ENCODE measurements at places on chromosomes 2 and 18. TPM values are rescaled to one million over a fixed set of nuclear protein-coding genes. Genes with fewer than 3 reads are reported as not detected.

DNA sequence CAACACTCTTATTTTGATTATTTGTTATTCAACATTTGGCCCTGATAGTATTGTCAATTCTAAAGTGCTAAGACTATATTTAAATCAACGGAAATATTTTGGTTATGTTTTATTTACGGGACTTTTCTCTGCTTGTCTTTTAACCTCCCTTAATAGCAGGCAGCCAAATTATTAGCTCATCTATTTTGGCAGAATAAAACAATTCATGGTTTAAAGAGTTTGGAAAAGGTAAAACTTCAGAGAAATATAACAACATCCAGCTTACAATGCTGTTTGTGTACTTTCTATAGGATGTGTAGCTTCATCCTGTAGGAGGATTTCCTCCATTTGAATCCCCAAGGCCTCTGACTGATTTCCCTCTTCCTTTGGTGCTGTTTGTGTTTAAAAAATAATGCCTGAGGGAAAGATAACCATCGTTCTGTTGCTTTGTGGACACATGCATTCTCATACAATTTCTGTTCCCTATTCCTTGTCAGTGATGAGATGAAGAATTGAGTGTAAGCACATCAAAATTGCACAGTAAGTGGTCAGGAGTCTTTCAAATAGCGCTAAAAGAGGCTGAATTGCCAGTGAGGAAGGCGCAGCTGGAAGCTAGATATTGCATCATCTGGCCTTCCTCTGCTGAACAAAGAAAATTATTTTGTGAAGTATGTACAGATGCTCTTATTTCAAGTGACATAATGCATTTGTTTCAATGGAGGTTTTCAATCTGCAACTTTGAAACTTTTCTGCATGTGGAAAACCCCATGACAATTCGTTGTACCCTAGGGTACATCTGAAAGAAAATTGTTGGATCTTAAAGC is 80.3 kb downstream of the CD28 start:
- DNase-seq = no peak

DNA sequence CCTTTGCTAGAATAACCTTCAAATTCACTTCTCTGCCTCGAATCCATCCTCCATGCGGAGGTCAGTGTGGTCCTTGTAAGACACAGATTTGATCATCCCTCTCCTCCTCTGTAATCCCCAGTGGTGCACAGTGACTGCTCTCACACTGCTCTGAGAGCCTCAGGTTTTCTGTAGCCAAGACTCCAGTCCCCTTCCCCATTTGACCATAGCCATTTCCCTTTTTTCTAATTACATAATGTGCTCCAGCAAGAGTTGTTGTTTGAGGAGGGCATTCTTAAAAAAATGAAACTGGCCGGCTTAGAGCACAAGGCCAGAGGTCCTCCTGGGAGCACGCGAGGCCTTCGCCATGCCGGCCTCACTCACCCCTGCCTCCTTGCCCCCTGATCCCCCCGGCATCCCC is 34.7 kb upstream of the LPIN1 start:
- DNase-seq = no peak

DNA sequence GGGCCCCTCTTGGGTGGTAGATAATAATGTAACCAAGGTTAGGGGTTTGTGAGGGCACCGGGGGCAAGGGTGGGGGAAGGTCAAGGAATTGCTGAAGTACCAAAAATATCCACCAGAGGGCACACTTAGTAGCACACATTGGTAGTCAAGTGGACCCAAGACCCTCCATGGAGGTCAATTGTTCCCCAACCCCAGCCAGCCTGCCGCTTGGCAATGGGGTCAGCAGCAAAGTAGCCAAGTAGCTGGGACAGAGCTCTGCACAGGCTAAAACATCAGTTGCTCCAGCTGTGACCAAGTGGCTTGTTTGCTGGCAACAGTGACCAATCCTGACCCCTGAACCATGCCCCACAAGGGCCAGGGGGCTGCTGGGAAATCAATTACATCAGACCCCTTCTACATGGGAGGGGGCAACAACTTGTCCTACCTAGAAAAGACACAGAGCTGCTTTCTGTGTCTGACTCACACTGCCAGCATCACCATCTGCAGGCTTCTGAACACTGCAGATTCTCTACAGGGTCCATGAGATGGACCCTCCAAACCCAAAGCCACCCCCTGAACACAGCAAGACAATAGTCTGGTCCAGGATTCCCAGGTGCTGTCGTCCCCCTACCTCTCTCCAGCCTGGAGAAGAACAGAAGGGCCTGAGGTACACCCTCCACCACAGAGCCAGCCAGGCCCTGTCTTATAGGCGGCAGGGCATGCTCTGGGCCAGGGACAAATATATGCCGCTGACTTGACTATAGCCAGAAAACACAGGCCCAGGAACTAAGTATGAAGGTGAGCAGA is 76.0 kb downstream of the EMX1 start:
- DNase-seq = peak; percentile 34

DNA sequence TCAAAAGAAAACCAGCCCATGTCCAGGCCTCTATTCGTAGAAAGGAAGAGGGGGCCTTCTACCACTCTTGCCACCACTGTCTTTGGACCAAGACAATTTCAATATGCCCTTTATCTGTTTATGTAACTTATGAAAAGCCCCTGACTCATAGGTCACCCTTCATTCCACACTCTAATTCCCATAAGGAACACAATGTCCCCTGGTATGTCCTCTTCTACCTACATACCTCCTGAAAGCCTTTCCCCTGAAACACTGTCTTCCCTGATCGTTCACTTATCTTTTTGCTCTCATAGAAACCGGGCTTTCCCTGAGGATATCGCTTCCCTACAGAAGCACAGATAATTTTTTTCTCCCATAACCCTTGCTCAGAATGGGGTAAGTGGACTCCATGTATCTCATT is 13.3 kb downstream of the EIF2AK3 start:
- DNase-seq = no peak

- DNase-seq = no peak
Measured at GRCh38 chr2:227323818-227324217, 1.2 kb upstream of the MFF start.

GRCh38 chr2:217223222-217223930 is 363.5 kb upstream of the TNP1 start:
- DNase-seq = peak; percentile 97

DNA sequence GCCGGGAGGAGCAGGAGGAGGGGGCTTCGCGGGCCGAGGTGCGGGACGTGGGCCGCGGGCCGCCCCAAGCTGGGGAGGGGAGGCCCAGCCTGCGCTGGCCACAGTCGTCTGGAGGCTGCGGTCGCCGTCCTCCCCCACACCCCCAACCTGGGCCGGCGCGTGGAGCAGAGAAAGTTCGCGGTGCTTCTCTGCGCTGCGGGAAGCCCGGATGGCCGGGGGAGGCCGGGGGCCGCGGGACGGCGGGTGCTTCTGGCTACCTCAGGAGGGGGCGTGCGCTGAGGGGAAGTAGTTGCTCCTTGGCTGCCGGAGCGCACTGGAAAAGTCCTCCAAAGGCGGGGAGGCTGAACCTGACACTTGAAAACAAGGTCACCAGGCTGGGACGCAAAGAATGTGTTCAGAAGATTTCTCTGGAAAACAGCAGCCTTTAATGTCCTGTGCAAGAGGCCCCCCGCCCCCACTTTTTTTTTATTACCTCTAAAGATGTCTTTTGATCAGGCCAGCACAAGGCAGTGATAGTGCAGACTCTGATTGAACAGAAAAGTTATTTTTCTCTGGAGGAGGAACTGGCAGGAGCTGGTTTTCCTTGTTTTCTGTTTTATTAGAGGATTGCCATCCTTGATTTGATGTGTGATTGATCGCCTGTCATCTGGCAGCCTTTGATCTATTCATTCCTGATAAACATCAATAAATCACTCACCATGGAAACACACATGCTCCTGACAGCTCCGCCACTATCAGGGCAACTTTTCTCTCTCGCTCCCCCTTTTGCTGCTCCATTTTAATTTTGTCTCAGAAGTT is 1.6 kb downstream of the TSHZ1 start:
- DNase-seq = peak; percentile 15

DNA sequence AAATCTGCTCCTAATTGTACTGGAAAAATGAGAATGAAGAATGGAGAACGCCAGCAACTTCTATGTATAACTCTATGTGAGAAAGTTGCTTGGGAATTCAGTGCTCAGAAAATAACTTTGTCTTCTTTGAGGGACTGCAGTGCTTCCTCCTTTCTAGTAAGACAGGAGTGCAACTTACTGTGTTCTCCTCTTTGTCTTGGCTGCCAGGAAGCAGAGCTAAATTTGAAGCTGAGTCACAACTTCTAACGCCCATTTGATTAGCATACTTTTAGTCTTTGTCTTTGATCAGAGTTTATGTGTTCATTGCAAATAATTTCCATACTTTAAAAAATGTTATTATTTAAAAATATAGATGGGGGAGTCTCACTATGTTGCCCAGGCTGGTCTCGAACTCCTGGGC is 6.6 kb downstream of the ARHGAP25 start:
- peak; percentile 14 for DNase-seq

- DNase-seq = no peak
Measured at GRCh38 chr18:77038182-77038858, 94.3 kb downstream of the MBP start.

- DNase-seq = no peak
Measured at GRCh38 chr18:13618760-13619438, 107.5 kb downstream of the FAM210A start.

- no peak for DNase-seq
Measured at GRCh38 chr2:10193276-10193795, 70.8 kb downstream of the RRM2 start.

DNA sequence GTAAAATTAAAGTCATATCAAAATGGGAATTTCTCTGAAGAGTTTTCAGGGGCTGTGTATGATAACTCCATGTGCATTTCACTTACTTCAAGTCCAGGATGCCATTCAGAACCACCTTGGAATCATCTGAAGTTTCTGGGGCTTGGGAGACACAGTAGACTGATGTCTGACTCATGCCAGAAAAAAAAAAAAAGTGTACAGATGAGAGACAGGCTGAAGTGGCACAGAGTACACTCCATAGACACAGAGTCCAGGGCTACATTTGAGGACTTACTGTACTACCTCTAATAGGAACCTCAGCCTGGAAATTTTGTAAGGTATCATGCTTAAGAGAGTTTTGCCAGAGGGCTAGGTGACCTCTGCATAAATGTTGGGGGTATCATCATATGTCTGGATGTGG is 92.0 kb downstream of the SS18 start:
- peak; percentile 23 for DNase-seq

DNA sequence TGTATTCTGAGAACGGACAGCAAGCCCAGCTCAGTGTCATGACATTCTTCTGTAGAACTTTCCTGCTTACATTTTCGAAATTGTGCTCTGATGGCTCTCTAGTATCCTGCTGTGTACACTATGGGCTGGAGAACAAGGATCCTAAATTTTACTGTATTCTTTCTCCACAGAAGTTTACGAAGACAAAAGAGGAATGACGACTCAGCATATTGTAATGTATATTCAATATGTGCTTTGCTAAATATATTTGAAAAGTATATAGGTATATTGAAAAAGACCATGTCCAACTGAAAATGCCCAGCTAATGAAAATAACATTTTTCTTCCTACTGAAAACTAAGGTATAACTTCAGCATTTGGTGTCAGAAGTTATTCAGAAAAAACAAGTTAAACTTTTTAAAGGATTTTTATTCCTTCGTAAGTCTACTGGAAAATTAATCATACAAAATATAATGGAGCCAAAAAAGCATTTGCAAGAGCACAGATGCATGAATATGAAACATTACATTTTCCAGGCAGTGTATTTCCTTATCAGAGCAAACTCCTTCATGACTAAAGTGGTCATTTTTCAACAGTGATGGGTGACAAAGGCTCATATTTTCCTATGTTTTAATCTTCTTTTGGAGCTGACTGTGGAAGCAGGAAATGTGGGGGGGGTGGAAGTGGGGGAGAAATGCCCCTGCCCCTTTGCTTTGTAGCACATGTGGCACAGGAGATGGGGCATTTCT is 143.8 kb upstream of the THUMPD2 start:
- DNase-seq = no peak

DNA sequence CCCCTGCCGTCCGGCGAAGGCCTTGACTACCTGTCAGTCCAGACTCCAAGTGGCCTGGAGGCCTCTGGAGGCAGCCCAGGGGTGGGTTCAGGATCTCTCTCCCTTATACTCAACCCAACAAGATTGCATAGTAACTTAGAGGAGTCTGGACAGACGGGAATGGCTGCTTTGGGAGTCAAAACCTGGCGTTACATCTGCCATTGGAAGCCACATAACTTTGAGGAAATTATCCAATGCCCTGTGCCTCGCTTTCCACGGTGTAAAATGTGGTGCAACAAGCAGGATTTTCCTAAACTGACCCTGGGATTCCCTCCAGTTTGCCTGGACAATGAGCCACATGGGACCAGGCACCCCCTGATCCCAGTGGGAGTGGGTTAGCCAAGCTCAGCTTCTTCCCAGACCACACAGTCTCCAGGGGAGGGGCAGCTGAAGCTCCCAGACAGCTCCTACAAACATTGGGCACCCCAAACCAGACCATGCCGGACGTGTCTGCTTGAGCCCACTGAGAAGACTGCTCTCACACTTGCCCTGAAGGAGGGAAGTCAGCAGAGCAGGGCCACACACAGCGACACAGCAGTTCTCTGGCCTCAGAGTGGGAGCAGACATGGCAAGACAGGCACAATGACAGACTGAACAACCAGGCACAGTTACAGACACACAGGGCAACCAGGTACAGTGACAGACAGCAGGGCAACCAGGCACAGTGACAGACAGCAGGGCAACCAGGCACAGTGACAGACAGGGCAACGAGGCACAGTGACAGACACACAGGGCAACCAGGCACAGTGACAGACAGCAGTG is 65.6 kb upstream of the RAB6C start:
- DNase-seq = no peak

GRCh38 chr2:10504370-10504993 is 56.4 kb upstream of the ODC1 start:
- no peak for DNase-seq

- DNase-seq = peak; percentile 56
Measured at GRCh38 chr2:221753401-221753800, 181.3 kb upstream of the EPHA4 start.

DNA sequence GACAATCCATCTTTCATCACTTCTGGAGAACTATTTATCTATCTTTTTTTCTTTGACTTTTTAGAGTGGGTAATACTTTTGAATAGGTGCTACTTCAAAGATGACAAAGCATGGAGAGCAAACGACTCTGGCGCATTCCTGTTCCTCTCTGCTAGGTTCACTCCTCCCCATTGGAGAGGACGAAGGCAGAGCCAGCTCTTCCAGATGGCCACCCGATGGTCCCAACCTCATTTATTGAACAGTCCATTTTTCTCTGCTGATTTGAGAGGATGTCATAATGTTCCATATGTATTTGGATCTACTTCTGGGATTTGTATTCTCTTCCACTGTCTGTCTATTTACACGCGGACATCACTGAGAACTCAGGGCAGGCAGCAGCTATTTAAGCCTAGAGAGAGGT is 284.3 kb upstream of the CXCR4 start:
- DNase-seq = no peak

DNA sequence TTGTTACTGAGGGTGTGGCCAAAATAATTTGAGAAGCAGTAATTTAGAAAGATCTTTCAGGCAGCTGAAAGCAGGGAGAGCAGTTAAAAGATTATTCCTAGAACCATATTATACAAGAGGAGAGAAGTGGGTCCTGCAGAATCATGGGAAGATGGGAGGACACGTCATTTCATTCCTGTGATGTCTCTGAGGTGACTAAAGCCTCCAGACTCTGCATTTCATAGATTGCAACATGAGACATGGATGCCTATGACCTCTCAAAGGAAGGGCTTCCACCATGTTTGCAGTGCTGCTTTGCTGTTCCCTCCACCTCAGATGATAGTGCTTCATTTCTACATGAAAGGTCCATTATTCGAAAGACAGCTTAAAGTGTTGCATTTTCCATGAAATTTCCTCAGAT is 788.4 kb downstream of the TSN start:
- DNase-seq = peak; percentile 78

ZBTB7C gene
- total RNA-seq = 0.05 TPM

IL36G gene
- not detected for total RNA-seq

AGXT gene
- total RNA-seq = not detected

PASK gene
- 7.2 TPM for total RNA-seq

SLC23A3 gene
- 0.76 TPM for total RNA-seq

RMDN2 gene
- 3.2 TPM for total RNA-seq

ZAP70 gene
- 0.47 TPM for total RNA-seq
